Cardiac ventricle fibroblast (primary cell): ENCODE measurements at places on chromosomes 5 and 9. TPM values are rescaled to one million over a fixed set of nuclear protein-coding genes. Genes with fewer than 3 reads are reported as not detected.

Gene FOXD4L3
- total RNA-seq: 0.34 TPM in 1 of 2 replicates, not detected in the other

Gene DEPDC1B
- total RNA-seq: 0.15 and 0.94 TPM in 2 replicates

Gene OR13D1
- total RNA-seq: not detected in 2 replicates

Gene IFNE
- 0.34 and 0.56 TPM in 2 replicates for total RNA-seq

Gene PCDHGB6
- 2.6 and 3.6 TPM in 2 replicates for total RNA-seq

Gene TUSC1
- total RNA-seq: 5.7 and 8.0 TPM in 2 replicates
